ENCODE measurements at places on chromosomes 1 and 21. TPM values are rescaled to one million over a fixed set of nuclear protein-coding genes. Genes with fewer than 3 reads are reported as not detected.

Gene EPHA2
- total RNA-seq = 459 TPM

Gene TBX15
- not detected for total RNA-seq

DNA sequence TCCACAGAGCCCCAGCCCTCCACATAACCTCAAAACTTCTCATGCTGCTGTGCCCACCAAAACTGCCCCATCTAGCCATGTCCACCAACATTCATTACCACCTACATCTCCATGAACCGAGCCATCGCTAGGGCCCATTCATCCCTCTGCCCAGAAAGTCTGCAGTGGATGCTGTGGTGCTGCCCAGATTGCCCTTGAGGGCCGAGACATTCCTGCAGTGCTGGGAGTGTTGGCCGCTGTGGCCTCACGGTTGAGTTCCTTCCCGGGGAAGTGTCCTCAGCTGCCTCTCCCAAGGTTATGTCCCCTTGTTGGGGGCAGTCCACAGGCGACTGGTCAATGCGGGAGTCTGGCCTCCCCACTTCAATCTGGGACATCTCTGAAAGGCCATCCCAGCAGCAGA, 30.3 kb upstream of the DMBX1 start:
- no peak for DNase-seq
- H3K4me3 ChIP-seq = no peak overlapping the region
- no peaks in the 10 kb centered on the region for H3K36me3 ChIP-seq

DNA sequence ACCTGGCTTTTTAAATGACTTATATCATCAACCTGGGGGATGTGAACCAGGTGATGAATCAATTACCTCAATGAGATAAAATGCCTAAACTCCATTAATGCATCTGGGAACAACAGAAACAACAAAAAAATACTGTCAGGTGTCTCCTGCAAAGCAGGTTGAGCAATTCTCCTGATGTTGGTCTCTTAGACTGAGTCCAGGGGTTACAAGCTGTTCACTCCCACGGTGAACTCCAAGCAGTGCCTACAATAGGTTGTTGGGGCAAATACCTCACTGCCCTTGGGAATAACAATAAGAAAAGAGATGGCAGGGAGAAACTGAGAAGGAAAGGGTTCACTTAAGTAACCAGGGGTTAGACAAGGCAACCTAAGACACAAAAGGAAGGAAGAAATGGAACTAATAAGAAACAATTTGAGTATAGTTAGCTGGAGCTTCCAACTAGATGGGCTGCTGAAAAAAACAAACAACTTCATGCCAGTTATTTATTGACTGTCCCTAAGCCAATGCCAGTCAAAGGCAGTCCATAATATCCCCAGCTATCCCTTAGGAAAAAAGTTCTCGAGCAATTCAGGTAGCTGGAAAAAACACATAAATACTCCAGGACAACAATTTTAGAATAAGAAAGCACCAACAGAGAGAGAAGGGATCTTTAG, 97.6 kb upstream of the MAGI3 start:
- H3K36me3 ChIP-seq = no peaks in the 10 kb centered on the region
- no peak overlapping the region for H3K4me3 ChIP-seq
- no peaks in the 10 kb centered on the region for H3K27me3 ChIP-seq
- DNase-seq = no peak

Gene SPATA1
- total RNA-seq = 2.9 TPM

Gene PAPPA2
- not detected for total RNA-seq

Gene RHEX
- total RNA-seq = not detected

Gene CFHR5
- total RNA-seq = not detected

Gene CRP
- not detected for total RNA-seq

Gene C4BPB
- total RNA-seq = not detected

Gene A3GALT2
- total RNA-seq = not detected

DNA sequence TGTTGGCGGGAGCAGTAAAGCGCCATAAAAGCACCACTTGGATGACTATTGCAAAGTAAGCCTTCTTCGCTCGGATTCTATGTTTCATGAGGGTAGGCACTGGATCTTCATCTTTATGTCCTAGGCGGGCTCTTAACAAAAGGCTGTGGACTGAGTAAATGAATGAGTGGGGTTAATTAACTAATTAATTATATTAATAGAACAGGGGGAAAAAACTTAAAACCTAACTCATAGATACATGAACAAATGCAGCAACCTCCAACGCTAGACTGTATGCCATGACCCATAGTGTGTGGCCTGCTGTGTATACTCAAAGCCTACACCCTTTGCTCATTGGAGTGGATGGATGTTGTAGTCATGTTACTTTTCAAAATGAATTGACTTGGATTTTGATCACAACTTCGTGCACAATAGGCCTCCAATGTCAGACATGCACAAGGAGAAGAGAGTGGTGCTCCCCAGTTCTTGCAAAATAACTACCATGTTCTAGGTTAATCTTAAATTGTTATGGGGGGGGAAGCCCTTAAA, 417 bp upstream of the GFI1 start:
- H3K4me1 ChIP-seq = peaks cover 13% of the 10 kb centered on the region
- no peak overlapping the region for H3K27ac ChIP-seq
- peaks cover 22% of the 10 kb centered on the region for H3K27me3 ChIP-seq
- no peak for DNase-seq
- no peaks in the 10 kb centered on the region for H3K36me3 ChIP-seq
- no peak overlapping the region for H3K4me3 ChIP-seq

- H3K36me3 ChIP-seq = no peaks in the 10 kb centered on the region
- peak overlapping the region; percentile 40 for H3K27ac ChIP-seq
- peaks cover 49% of the 10 kb centered on the region for H3K4me1 ChIP-seq
Observed at GRCh38 chr1:231420959-231421545, 1.0 kb downstream of the EGLN1 start.

GRCh38 chr1:65759516-65759915, 33.2 kb upstream of the PDE4B start:
- H3K36me3 ChIP-seq = no peaks in the 10 kb centered on the region
- H3K27ac ChIP-seq = no peak overlapping the region
- peaks cover 21% of the 10 kb centered on the region for H3K4me1 ChIP-seq
- no peaks in the 10 kb centered on the region for H3K27me3 ChIP-seq
- DNase-seq = no peak
- H3K4me3 ChIP-seq = no peak overlapping the region

DNA sequence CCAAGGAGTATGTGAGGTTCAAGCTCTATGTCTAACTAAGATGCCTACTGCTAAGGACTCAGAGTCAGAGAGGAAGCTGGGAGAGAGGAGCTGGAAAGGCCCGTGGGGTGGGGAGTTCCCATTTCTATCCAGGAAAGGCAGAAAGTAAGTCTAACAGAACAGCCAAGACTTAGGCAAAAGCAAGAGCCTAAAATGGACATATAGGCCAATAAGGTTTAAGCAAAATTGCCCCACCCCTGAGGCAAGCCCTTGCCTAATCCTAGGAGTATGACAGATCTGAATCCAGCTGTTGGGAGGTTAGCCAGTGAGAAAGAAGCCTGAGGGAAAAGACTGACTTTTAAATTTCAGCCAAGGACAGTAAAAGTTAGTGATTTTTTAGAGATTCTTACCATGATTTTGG, 1.6 kb upstream of the KLHDC9 start:
- H3K4me1 ChIP-seq = peaks cover 43% of the 10 kb centered on the region
- DNase-seq = peak; percentile 44
- H3K27ac ChIP-seq = no peak overlapping the region

GRCh38 chr1:233253231-233253831, 42.2 kb downstream of the PCNX2 start:
- peaks cover 32% of the 10 kb centered on the region for H3K36me3 ChIP-seq
- H3K4me3 ChIP-seq = no peak overlapping the region
- H3K27ac ChIP-seq = no peak overlapping the region
- no peaks in the 10 kb centered on the region for H3K27me3 ChIP-seq

DNA sequence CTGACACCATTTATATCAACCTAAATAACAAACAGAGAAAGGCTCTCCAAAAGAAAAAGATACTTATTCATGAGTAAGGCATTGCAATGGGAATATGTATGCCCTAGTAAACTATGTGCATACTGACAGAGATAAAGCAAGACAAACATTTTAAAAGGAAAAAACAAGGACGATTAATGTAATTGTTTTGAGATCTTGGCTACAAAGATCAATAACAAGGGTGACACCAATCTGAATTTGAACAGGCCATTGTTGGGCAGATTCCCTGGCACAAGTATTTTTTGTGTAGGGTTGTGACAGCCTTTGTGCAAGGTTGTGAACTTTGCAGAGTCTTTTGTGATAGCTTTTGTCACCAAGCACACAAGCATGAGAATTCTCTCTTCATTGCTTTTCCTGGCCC, 85.3 kb downstream of the EDEM3 start:
- DNase-seq = no peak
- no peak overlapping the region for H3K4me3 ChIP-seq
- H3K36me3 ChIP-seq = no peaks in the 10 kb centered on the region
- H3K27me3 ChIP-seq = no peaks in the 10 kb centered on the region
- H3K27ac ChIP-seq = no peak overlapping the region

DNA sequence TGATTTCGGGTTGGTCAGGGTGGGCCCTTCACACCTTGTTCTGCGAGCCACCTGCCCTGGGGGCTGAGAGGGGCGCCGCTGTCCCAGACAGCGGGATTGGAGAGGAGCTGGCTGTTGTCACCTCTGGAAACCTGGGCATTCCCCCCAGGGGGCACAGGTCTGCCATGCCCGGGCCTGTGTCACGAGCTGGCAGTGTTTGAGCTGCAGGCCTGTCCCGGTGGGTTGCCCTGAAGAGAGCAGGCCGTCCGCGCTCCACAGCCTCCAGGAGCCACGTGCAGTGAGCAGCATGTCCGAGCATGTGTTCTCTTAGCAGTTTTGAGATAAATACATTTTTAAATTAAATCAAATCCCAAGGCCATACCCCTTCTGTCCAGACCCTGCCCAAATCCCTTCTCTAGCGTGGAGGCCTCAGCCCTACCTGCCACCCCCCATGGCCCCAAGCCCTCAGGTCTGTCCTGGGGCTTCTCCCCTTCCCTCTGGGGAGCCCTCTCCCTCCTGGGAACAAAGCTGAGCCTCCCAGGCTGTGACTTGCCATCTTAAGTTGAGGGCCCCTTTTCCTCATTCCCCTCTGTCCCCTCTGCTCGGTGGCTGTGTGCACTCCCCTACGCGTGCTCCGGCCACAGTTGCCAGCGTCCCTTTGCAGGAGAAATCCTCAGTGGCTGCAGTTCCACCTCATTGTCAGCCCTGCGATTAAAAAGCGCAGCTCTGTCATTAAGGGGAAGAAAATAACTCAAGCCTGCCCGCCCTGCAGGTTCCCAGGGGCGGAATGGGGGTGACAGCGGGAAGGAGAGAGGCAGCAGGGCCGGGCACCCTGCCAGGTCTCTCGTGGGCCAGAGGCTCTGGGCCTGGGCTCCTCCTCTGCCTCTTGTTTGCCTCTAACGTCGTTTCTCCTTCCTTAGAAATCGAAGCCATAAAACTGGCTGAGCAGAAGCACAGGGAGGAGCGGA, 26.6 kb downstream of the SLX9 start:
- H3K4me1 ChIP-seq = peaks cover 8% of the 10 kb centered on the region
- DNase-seq = no peak
- no peak overlapping the region for H3K4me3 ChIP-seq
- no peak overlapping the region for H3K27ac ChIP-seq
- H3K36me3 ChIP-seq = peaks cover 42% of the 10 kb centered on the region
- no peaks in the 10 kb centered on the region for H3K27me3 ChIP-seq

GRCh38 chr1:231507476-231508355, 20.8 kb upstream of the TSNAX start:
- no peaks in the 10 kb centered on the region for H3K36me3 ChIP-seq
- H3K27me3 ChIP-seq = no peaks in the 10 kb centered on the region
- peaks cover 20% of the 10 kb centered on the region for H3K4me1 ChIP-seq
- peak overlapping the region; percentile 16 for H3K27ac ChIP-seq
- H3K4me3 ChIP-seq = no peak overlapping the region
- DNase-seq = peak; percentile 50

DNA sequence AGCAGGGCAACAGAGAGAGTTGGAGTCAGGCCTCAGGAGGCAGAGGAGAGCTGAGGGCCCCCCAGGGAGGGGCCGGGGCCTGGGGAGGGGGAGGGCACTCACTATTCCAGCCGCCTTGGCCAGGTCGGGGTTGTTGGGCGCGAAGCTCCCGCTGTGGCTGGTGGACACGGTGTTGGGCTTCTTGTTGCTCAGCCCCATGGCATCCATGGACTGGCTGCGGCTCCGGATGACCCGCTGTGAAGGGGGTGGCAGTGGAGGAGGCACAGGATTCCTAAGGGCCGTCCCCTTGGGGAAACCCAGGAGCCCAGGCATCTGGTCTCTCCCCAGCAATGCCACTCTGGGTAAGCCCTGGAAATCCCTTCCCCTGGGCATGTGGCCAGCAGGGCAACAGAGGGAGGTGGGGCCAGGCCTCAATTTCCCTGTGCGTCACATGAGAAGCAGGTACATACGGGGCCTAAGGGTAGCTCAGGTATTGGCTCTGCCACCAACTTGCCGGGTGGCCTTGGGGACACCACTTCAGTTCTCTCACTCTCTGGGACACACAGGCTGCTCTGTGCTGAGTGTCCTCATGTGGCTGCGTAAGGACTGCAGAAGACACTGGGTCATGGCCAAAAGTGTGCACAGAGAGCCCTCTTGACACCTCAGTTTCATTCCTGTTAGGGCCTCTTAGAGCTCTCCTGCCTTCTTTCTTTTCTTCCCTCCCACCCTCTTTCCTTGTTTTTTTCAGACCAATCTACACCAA, 63.0 kb downstream of the RAP1GAP start:
- H3K27me3 ChIP-seq = no peaks in the 10 kb centered on the region
- H3K4me3 ChIP-seq = no peak overlapping the region
- no peak for DNase-seq

DNA sequence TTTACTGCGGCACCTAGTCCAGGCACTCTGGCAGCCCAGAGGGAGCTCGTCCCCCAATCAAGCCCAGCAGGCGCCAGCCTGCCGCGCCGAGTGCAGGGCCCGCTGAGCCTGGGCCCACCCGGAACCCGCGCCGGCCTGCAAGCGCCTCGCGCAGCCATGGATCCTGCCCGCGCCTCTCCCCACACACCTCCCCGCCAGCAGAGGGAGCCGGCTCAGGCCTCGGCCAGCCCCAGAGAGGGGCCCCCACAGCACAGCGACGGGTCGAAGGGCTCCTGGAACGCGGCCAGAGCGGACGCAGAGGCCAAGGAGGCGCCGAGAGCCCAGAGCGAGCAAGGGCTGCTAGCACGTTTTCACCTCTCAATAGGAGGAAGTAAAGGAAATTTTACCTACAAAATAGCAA, 767.0 kb downstream of the MRPL39 start:
- H3K36me3 ChIP-seq = no peaks in the 10 kb centered on the region
- H3K4me1 ChIP-seq = no peaks in the 10 kb centered on the region
- H3K4me3 ChIP-seq = no peak overlapping the region
- no peak overlapping the region for H3K27ac ChIP-seq

GRCh38 chr1:54249819-54250435, 50.0 kb downstream of the MRPL37 start:
- DNase-seq = peak; percentile 87
- no peaks in the 10 kb centered on the region for H3K27me3 ChIP-seq

Gene ZSWIM5
- 1.6 TPM for total RNA-seq

Gene FLVCR1
- 15.4 TPM for total RNA-seq

DNA sequence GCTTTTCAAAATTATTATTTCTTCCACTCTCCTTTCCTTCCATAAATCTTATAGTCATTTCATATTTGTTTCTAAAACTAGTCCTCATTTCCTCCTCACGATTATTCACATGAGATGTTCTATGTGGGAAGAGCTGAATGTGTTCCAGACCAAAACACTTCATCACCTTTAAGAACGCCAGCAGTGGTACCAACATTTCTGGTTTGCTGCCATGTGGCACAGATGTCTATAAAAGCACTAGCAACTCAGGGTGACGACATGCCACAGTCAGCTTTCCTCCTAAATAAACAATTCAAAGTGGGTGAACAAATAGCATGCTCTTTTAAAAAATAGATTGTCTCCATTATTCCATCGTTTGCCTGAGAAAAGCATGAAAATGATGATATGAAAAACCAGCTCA, 1217.8 kb upstream of the ADGRL2 start:
- no peak overlapping the region for H3K4me3 ChIP-seq
- no peaks in the 10 kb centered on the region for H3K27me3 ChIP-seq
- DNase-seq = no peak
- H3K4me1 ChIP-seq = no peaks in the 10 kb centered on the region
- no peaks in the 10 kb centered on the region for H3K36me3 ChIP-seq

Measured in PC-3 (cell line).